Omental fat pad (tissue), 4 donors: ENCODE measurements at places on chromosomes 1 and 21. TPM values are rescaled to one million over a fixed set of nuclear protein-coding genes. Genes with fewer than 3 reads are reported as not detected.

GRCh38 chr21:41802684-41803083, 35.8 kb upstream of the RIPK4 start:
- DNase-seq = no peak

- DNase-seq = no peak
Measured at GRCh38 chr21:41164981-41165655, 2.8 kb upstream of the BACE2 start.

DNA sequence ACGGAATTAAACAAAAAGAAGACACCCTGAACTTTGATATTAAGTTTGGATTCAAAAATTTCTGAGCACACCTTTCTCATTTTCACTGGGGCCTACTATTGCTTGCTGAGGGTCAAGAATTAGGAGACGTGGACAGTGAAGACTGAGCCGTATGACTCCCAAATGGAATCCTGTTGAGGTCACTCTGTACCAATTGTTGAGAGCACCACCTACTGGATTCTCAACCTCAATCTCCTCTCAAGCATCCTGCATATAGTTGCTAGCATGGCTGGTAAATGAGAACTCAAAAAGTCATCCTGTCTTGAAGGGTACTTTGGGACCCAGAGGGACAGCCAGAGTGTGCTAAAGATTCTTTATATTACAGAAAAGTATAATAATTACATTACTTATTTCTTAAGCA, 20.2 kb upstream of the MTR start:
- no peak for DNase-seq

- DNase-seq = no peak
Measured at GRCh38 chr1:204092632-204093420, 19.9 kb downstream of the SOX13 start.

DNA sequence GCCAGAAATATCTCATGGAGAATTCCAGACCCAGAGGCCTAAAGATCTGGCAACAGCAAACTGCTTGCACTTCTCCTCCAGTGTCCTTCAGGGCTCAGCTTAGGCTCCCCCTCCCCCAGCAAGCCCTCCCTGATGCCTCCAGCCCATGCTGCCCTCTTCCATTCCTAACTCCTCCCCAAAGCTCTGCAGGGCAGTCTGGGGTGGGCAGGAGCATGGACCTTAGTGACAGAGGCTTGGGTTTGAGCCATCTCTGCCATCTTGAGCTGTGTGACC, 436.8 kb downstream of the PTPRU start:
- no peak for DNase-seq

DNA sequence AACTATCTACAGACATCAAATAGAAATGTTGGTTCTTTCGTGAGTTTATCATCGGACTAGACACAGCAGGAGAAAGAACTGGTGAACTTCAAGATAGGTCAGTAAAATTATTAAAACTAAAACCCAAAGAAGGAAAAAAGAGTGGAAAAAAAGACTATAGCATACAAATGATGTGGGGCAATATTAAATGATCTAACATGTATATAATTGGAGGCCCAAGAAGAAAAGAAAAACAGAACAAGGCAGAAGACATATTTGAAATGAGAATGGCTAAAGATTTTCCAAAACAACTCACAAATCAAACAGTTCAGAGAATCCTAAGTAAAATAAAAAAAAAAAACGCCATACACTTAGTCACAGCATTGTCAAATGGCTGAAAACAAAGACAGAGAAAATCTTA, 101.8 kb downstream of the PCNX2 start:
- no peak for DNase-seq

DNA sequence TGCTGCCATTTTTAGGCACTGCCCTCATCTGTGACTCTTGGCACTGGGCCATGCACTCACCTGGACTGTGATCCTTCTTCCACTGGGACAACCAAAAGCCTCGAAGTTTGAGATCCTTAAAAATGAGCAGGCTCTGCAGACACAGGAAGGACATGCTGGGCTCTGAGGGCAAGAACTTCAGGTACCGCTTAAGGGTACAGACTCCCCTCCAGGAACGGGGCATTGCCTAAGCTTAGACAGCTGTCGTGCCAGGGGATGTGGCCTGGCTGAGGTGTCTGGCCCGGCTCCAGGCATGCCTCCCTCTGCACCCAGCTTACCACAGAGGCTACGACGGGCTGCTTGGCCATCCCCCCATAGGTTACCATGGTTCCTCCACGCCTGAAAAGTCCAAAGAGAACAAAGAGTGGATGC, 14.2 kb upstream of the SRSF4 start:
- DNase-seq = no peak

DNA sequence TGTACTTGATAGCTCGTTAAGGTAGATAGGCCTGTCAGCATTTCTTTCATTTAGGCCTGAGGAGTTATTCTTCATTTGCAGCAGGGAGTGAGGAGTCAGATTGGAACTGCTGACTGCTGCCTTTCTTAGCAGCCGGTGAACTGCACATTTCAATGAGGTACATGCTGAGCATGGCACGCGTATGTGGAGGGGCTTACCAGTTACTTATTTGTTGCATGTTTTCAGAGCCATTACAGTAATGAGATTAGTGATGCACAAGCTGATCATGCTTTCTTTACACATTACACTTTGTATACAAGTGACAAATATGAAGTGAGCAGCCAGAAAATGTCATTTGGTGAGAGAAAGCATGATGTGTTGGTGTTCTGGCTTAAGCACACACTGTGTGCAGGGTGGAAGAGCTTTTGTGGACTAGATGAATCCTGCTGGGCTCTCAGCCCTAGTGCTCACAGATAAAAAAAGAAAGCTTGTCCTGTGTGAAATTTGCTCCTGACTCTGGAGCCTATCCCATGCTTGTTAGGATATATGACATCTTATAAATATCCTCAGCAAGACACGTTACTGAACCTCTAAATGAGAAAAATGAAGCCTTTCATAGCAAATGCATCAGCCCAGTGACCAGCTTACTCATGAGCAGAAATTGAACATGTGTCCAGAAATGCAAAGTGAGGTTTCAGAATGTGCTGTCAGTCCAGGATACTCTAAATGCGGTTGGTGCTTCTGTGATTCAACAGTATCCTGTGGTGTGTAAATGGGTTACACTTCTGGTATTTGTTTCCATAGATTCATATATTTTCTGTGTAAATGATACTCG, 574.7 kb upstream of the ADGRL2 start:
- no peak for DNase-seq

GRCh38 chr1:113593550-113594297, 165.6 kb downstream of the PHTF1 start:
- no peak for DNase-seq

DNA sequence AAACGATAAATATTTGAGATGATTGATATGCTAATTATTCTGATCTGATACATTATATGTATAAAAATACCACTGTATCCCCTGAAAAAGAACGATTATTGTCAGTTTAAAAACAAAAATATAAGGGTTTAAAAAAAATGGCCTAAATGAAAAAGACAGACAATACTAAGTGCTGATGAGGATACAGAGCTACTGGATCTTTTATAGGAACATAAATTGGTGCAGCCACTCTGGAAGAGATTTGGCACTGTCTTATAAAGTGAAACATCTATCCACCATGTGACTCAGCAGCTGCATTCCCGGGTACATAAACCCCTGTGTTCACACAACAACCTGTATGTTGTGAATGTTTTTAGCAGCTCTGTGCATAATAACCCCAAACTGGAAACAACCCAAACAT, 44.2 kb downstream of the KAZN start:
- DNase-seq = no peak

- no peak for DNase-seq
Measured at GRCh38 chr1:31069392-31069791, 3.9 kb upstream of the PUM1 start.

GRCh38 chr1:205009670-205010069, 33.3 kb upstream of the CNTN2 start:
- no peak for DNase-seq

GRCh38 chr1:103997631-103998030, 247.9 kb downstream of the AMY1C start:
- no peak for DNase-seq

DNA sequence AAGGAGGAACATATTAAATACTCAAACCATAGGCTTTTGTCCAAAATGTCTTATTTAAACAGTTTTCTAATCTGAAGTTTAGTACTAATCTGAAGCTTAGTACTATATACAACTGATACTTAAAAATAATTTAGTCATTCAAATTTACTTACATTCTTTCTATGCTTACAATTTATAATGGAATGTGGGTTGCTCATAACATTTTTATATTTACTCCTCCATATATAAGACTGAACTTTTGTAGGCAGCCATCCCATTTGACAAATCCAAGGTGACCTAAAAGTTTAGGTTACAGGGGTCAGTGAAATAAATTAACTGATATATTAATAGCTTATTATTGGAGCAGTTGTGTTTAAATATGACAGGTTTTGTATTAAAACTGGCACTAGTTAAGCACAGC, 570.6 kb downstream of the DPYD start:
- DNase-seq = no peak

DNA sequence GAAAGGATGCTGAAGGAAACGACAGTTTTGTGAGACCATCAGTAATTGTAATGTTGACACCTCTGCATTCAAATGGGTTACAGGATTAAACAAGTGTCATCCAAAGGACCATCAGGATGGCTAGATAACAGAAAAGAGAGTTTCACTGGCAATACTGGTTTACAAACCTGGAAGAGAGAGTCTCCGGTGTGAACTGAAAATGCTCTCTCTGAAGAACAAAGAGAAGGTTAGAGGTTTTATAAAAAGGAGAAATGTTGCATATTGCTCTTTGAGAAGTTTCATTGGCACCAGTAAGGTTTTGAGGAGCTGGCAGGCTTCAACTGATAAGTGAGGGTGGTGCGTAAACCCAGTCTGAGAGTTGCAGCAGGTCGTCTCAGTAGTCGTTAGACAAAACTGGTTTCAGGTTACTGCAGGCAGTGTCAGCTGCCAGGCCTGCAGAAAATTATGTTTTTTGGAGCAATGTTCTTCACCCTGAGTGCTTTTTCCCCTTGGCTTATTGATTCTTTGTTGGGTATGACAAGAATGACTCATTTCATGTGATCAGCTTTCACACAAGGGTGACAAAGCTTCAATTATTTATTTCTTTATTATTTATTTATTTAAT, 42.2 kb downstream of the KCNK1 start:
- DNase-seq = no peak

DNA sequence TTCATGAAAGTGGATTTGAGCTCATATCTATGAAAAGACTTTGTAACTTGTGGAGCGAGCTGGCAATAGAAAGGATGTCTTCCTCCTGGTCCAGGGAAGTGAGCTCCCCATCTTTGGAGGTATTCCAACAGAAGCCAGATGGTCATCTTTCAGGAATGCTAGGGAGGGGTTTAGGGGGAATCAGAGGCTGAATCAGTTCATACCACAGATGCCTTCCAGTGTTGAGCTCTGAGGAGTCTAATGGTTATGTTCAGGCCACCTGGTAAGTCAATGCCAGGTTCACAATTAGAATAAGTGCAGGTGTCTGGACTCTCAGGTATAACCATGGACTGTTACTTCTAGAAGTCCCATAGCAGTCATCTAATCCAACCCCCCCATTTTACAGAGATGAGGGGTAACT, 119.1 kb downstream of the ACTL8 start:
- DNase-seq = no peak

DNA sequence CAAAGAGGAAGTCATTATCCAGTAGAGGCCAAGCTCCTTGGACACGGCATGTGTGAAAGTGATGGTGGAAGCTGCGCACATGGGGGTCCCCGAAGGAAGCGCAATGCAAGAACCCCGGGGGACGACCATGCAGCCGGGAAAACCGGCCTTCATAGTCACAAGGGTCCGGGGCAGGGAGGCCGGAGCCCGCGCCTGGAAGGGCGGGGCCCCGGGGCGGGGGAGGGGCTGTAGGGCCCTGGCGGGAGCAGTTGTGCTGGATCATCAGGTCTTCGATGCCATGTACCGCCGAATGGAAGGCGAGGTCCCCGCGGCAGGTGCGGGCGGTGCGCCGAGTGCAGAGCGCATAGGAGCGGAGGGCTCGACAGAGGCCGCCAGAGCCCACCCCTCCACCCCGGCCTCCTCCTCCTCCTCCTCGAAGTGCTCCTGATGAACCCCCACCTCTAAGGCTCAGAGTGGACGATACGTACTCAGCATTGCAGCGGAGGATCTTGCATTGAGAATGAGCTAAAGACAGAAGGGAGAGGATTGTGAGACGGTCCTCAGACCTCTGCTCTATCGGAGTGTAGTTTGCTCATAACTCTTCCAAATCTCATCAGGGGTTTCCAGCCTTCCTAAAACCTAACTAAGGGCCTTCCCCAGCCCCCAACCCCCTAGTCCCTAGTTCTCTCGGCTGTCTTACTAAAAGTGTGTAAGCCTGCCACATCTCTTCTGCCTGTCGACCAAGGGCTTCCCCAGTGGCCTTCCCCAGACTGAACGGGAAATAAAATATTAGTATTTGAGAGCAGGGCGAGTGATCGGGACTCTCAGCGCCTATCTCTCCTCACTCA, 2.1 kb downstream of the HJV start:
- DNase-seq = no peak

DNA sequence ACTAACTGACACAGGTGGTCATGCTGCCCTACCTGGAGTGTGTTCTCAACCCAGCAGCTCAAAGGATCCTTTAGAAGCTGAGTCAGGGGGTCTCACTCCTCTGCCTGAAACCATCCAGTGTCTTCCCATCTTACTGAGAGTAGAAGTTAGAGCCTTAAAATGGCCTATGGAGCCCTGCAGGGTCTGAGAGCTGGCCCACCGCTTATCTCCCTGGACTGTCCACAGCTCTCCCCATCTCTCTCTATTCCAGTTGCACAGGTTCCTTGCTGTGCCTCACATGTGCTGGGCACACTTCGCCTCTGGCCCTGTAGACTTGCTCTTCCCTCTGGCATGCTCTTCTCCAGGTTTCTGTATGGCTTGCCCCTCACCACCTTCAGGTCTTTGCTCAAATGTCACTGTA, 148.6 kb upstream of the CACNA1E start:
- no peak for DNase-seq

GRCh38 chr1:112625696-112626095, 6.1 kb downstream of the CAPZA1 start:
- DNase-seq = no peak

DNA sequence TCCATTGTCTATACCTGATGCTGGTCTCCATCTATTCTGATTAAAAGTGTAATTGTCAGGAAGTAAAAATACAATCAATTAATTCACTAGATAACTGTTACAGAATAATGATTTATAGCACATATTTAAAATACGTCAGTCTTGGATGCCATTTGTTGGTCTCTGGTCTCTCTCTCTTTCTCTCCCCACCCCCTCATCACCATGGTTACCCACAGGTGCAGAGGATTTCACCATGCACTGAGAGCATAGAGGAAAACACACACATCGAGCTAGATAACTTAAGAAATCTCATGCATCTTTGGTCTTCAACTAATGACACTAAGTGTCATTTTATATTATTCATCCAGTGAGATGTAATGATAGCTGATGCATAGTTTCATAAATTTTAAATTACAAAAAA, 33.4 kb downstream of the LRRC53 start:
- DNase-seq = no peak

The IL23R gene
- not detected for total RNA-seq

The RPE65 gene
- not detected for total RNA-seq

The ADORA3 gene
- total RNA-seq = 28.5 TPM

The AUNIP gene
- total RNA-seq = not detected

The VTCN1 gene
- not detected for total RNA-seq

The COL16A1 gene
- total RNA-seq = 69.2 TPM

The OR10T2 gene
- not detected for total RNA-seq
